ENCODE measurements at places on chromosomes 13 and 19. TPM values are rescaled to one million over a fixed set of nuclear protein-coding genes. Genes with fewer than 3 reads are reported as not detected.

- H3K4me3 ChIP-seq = no peak overlapping the region
- H3K36me3 ChIP-seq = no peaks in the 10 kb centered on the region
- H3K27ac ChIP-seq = no peak overlapping the region
- H3K27me3 ChIP-seq = no peaks in the 10 kb centered on the region
- DNase-seq = no peak
These were observed 173.9 kb downstream of the PRR20E start for GRCh38 chr13:57340878-57341277.

GRCh38 chr19:21202865-21203494, 61.1 kb downstream of the ZNF431 start:
- no peaks in the 10 kb centered on the region for H3K27me3 ChIP-seq
- H3K4me3 ChIP-seq = no peak overlapping the region
- DNase-seq = no peak
- peaks cover 21% of the 10 kb centered on the region for H3K4me1 ChIP-seq
- H3K36me3 ChIP-seq = no peaks in the 10 kb centered on the region

Gene PINLYP
- 14.5 TPM for total RNA-seq

Gene INSR
- total RNA-seq = 46.5 TPM

Gene EDNRB
- total RNA-seq = 3.0 TPM

- H3K36me3 ChIP-seq = peaks cover 4% of the 10 kb centered on the region
- no peak for DNase-seq
- H3K4me1 ChIP-seq = peaks cover under 1% of the 10 kb centered on the region
- H3K27ac ChIP-seq = no peak overlapping the region
- H3K27me3 ChIP-seq = no peaks in the 10 kb centered on the region
- H3K4me3 ChIP-seq = no peak overlapping the region
These were observed 106.4 kb upstream of the EDNRB start for GRCh38 chr13:78024996-78025395.
